ENCODE measurements at places on chromosomes 13 and 19.

- no peak for DNase-seq
Observed at GRCh38 chr13:23740002-23740401, 149.2 kb downstream of the MIPEP start.

GRCh38 chr19:56217039-56217949 is 15.2 kb downstream of the ZSCAN5C start:
- DNase-seq, result no peak

DNA sequence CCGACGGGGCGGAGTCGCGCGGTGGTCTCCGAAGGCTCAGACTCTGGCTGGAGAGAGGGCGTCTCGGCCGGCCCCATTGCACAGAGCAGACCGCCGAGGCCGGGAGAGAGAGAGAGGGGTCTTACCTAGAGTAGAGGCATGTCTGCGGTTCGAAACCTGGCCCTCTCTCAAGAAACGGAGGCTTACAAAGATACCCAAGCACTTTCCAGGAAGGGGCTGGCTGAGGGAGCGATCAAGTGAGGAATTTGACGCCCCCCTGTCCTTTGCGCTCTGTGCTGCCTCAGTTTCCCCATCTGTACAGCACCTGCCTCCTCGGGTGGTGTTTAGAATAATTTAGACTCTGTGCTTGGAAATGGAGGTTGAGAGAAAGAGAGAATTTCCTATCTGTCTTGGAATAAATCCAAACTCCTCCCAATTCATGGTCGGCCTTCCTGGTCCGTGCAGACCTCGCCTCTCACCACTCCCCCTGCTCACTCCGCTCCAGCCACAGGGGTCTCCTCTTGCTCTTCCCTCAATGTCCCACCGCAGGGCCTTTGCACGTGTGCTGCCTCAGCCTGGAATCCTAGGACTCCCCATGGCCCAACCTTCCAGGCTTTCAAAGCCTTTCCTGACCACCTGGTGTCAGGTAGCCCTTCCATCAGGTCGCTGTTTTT is 658 bp upstream of the ISOC2 start:
- no peak for DNase-seq

- DNase-seq, result peak; percentile 75
Observed at GRCh38 chr19:42113641-42114348, 18.5 kb downstream of the POU2F2 start.

DNA sequence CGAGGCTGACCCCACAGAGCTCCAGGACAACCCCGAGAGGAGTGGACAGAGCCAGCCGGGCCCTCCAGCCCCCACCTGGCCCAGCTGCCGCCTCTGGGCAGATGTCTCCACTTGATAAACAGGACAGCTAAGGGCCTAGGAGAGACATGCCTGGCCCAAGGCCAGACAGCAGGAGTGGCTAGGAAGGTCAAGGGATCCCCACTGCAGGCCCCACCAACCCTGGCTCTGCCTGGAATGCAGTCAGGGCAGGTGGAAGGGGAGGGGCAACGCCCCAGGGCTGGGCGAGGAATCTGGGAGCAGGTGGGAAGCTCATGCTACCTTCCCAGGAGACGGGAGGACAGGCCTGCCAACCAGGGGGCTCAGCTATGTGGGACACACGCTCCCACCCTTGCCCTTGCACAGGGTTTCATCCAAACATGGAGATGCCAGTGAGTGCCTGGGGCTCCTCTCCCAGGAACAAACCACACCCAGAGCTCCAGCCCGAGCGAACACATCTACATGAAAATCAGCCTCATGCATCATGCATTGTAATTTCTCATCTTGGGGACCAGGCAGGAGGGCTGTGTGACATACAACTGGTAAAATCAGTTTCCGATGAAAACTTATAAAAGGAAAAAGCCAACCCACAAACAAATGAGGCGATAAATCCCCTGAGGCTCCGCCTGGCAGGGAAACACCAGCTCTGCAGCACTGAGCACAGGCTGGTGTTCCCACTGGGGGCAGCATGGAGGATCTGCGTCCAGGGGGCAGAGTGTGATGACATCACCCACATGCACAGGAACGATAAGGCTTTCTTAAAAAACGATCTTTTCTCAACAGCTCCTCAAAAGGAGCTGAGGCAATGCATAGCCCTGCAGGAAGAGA is 25.0 kb downstream of the SH3GL1 start:
- DNase-seq, result peak; percentile 90

DNA sequence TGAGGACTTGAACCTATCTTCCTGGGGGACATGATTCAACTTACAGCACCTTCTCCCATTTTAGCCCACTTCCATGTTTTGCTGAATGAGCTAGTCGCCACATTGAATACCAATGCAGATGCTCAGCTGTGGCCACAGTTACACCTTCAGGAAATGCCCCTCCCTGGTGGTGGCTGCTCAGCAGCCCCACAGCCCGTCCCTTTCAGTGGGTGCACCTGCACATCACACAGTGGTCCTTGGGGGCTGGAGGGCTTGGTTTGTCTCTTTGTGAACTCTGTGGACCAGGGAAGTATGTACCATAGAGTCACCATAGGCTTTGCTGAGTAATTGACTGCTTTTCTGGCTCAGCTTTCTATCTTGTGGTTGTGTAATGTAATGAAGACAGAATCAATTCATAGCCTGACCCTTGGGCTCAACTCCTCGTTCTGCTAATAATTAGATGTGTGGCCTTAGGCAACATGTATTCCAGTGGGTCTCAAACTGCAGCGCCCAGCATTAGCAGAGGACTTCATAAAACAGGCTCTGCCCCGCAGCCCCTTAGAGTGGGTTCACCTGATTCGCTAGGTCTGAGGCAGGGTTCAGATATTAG is 48.1 kb upstream of the FARP1 start:
- DNase-seq, result no peak

DNA sequence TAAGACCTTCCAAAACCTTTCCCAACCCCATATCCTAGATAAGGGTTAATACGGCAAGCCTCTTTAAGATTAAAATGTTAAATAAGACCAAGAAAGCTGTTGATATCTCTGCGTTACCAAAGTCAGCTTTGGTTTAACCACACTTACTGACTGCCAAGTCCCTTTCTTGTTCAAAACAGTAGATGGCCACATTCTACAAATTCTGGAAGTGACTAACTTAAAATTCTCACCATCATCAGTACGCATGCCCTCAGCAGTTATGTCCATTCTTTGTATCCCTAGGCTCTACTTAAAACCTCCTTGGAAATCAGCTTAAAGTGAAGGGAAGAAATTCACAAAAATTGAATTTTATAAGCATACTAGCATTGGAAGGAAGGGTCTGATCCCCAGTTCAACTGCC is 23.6 kb downstream of the SOHLH2 start:
- no peak for DNase-seq

DNA sequence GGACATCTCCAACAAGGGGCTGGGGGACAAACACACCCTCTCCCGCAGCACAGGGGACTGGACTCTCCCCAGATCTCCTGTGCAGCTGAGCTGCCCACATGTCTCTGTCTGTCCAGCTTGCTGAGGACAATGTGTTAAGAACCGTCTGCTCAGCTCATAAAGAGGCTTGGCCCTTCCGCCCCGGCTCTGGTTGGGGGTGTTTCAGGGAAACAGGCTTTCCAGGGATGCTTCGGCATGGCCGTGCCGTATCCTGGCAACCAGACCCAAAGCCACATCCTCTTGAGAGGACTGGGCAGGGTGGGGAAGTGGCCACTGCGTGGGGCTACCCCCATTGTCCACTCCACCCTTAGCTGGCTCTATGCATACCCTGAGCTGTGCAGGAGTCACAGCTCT is 41.1 kb upstream of the CHST8 start:
- DNase-seq, result no peak

- DNase-seq, result no peak
Observed at GRCh38 chr19:28646629-28647028, 566.3 kb downstream of the UQCRFS1 start.

GRCh38 chr19:52170863-52171320 is 529 bp downstream of the ZNF836 start:
- peak; percentile 8 for DNase-seq

DNA sequence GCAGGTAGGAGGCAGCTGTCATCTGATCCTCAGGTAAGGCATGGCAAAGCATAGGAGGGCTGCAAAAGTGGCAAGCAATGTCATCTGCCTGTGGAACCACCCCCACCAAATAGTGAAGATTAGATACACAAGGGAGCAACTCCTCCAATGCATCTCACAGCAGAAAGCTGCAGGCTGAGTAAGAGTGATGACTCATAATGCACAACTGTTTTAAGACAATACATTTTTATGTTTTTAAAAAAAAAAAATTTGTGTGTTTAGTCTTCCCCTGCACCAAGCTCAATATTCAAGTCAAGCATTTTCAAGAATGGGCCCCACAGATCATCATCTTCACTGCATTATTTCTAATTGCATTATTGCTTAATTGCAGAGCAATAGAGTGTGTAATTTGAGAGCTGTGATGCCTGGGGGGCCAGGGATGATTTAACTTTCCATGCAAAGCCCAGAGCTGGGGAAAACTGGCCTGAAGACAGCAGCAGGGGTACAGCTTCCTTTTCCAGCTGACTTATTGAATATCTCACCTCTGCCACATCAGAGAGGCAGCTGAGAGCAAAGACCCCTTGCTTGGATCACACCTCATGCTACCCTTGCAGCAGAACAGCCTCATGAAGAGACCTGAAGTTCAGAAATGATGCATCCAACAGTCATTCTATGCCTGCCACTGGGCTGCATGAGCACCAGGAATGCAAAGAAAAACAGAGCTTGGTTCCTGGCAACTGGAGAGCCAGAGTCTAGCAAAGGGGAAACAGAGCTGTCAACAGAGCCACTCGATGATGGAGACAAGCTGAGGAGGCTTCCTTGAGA is 22.7 kb upstream of the POP4 start:
- no peak for DNase-seq

DNA sequence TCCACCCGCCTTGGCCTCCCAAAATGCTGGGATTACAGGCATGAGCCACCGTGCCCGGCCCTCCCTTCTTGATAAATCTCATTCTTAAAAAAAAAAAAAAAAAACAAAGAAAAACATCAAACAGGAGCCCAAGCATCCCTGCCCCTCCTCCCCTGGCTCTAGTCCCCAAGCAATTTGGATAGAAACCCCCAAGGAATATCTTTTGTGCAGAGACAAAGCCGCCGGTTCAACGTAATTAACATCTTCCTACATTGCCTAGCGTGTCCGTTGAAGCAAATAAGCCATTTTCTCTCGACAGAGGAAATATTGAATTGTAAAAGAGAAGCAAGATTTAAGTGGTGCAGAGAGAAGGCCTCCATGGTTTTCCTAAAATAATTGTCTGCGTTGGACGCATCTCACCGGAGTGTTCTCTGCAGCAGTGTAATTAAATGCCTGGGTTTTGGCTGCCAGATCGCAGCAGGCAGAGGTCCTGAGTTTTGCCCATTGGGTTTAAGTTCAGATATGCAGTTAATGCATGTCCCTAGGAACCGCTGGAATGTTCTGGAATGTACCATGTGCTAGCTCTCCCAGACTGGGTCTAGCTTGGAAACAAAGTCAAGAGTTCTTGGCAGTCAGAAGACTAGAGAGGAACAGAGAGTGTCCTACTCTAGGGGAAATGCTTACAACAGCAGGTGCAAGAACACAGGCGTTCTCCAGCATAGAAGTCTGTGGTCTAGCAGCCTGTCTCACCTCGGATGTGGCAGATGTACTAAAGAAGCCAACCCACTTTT is 30.8 kb downstream of the PIN1 start:
- DNase-seq, result no peak

GRCh38 chr13:51995677-51996551 is 15.3 kb downstream of the ATP7B start:
- DNase-seq, result peak; percentile 25

DNA sequence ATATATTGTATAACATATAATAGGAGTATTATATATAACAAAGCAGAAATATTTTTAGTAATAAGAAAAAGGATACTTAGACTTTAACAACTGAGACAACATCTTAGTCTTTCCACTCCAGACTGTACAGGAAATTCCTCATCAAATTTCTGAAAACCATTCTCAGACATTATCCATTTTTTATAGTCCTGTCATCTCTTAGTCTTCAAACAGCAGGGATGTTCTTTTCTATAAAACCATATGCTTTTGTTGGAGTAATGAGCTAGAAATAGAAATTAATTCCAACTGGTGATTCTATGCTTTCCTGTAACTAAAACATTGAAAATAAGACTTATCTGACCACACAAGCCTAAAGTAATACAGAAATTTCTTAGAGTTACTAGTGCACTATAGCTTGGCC is 82.2 kb upstream of the CSNK1A1L start:
- DNase-seq, result no peak

GRCh38 chr13:44833139-44833538 is 156.1 kb downstream of the NUFIP1 start:
- DNase-seq, result no peak

DNA sequence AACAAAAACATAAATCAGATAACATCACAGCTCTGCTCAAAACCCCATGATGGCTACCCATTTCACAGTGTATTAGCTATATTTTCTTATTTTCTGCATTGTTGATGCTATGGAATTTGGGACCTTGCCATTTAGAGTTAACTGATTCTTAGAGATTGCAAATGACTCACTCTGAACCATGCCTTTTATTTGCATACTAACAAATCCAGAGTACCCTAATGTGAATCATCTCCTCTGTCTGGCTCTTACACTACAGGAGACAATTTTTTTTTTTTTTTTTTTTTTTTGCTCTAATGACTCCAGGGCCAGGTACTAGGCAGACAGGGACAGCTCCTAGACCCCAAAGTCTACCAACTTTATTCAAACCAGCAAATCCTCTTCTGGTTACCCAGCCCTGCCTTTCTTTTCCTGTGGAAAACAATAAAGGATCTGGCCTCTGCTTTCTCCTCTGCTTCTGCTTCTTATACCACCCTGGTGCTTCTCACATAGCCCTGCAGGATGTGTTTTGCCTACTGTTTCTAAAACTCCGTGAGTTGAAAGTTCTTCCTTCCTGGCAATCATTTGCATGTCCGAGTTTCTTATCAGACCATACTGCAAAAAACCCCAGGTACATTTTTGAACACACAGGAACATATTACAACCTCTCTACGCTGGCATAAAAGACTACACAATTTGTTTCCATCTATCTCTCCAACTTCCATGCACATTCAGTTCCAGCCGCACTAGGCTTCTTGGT is 10.6 kb upstream of the ZNF460 start:
- no peak for DNase-seq

- DNase-seq, result no peak
Observed at GRCh38 chr13:99002172-99002710, 24.4 kb upstream of the DOCK9 start.

- DNase-seq, result no peak
Observed at GRCh38 chr13:44487989-44488388, 88.1 kb downstream of the TSC22D1 start.

- no peak for DNase-seq
Observed at GRCh38 chr13:27622102-27622820, 569 bp downstream of the POLR1D start.

Measured in NB4 (cell line).